Stimulated activated CD4-positive, alpha-beta T cell treated with anti-CD3 and anti-CD28 coated beads, Interleukin-1b, Interleukin-23, amount 100 ng/mL, for 1 hour (primary cell): ENCODE measurements at places on chromosomes 11 and 22.

GRCh38 chr11:6152126-6152525, 18.0 kb downstream of the OR52B2 start:
- DNase-seq, result no peak

DNA sequence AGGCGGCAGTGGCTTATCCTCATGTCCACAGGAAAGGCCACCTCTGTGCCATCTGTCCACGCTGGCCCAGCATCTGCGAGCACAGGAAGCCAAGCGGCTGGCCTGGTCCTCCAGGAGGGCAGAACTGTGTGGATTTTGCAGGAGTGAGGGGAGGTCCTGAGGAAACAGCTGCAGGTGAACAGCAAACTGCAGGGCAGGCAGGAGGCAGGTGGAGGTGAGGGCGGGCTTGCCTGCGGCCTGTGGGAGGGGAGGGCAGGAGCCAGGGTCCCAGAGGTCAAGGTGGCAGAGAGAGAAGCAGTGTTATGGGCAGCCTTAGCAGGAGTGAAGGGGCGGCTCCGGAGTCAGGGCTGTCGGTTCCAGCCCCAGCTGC, 369.7 kb downstream of the SHANK2 start:
- DNase-seq, result no peak

DNA sequence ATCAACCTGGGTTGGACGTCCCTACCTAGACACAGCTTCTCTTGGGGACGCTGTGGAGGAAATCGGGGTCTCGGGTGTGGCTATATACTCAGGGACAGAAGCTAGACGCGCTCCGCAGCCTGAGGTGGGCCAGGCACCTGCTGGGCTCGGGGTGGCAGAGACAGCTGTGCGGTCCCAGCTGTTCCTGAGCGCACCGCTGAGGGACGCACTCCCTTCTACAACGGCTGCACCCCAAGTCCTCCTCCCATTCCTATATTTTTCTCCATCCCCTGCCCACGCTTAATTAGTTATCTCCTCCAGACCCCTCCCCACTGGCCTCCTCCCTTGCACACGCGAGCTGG, 188 bp upstream of the MTNR1B start:
- DNase-seq, result no peak

GRCh38 chr11:60923326-60923725, 934 bp upstream of the TMEM132A start:
- no peak for DNase-seq

DNA sequence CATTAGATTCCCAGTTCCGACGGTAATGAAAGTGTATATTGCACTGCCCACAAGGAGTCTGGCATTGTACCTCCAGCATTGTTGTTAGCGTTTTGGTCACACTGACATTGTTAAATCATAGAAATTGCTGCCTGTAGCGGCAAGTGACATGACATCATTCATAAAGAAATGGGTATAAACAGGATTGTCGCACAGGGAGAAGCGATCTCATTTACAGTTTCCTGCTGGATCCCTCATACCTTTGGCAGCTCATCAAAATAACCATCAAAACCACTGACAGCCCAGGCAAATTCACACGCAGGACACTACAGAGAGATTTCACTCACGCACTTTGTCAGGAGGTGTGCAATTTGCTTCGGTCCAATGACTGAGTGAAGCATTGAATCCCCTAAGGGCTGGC, 3.5 kb downstream of the HTR3B start:
- no peak for DNase-seq

DNA sequence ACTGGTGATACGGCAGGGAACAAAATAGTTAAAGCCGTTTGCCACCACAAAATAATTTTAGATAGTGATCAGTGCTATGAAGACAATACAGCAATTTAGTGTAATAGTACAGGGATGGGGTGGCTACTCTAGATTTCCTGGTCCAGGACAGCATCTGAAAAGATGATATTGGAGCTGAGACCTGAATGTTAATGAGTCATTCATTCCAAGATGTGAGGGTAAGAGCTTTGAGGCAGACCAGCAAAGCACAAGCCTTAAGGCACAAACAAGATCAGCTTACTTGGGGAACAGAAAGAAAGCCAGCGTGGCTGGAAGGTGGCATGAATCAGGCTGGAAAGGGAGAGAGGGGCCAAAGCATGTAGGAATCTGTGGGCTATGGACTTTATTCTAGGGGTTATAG, 132.3 kb downstream of the TRIM44 start:
- no peak for DNase-seq

GRCh38 chr11:107354780-107355179, 102.8 kb downstream of the CWF19L2 start:
- no peak for DNase-seq

- DNase-seq, result no peak
Observed at GRCh38 chr22:25627271-25627852, 62.9 kb downstream of the GRK3 start.

DNA sequence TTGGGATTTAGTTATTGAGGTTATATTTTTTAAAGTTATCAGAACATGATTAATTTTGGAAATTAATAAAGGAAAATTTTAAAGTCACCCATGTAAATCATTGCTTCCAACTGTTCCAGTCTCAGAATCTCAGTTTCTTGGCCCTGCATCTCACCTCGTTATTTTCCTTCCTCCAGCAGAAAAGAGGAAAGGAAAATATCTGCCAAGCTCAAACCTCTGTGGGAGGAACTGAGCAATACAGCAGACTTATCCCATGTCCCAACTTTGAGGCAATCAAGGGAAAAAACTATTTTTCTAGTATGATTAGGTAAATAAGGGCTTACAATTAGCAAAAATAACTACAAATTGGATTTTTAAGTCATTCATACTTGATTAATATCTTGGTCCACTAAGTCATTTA, 30.1 kb downstream of the ELMOD1 start:
- no peak for DNase-seq

GRCh38 chr11:121311373-121311772, 18.8 kb downstream of the SC5D start:
- no peak for DNase-seq

GRCh38 chr11:6442441-6442840, 1.7 kb upstream of the HPX start:
- no peak for DNase-seq

DNA sequence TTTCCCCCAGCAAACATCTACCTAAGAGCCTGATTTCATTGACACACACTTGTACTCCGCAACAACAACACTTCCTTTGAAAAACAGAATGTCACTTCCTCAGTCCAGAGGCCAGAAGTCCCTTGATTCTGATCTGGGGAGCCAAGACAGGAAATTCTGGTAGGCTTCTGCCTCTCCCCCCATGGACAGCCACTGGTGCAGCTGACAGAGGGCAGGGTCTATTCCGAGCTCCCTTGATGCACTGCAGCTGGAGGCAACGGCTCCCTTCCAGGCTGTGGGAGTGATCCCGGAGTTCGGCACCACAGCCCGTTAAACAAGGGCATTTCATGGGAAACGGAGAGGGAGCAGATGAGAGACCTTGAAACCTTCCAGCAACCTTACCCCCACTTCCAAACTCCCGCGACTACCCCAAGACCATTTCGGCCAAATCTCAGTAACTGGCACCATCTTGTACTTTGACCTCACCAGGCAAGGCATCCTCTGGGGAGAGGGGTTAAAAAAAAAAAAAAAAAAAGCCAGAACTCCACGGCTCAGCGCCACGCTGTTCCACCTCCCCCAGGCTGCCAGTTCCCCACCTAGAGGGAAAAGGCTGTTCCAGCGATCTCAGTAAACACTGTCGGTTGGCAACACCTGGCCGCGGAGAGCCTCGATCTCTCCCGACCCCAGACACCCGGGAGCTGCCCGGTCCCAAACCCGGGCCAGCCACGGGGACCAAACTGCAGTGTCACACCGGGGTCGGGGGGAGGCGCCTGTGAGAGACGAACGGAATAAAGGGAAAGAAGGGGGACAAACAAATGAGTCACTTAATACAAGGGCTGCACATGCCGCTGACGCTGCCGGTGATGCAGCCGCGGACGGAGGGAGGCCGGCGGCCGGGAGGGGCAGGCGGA, 1.1 kb downstream of the GAB2 start:
- peak; percentile 48 for DNase-seq

- no peak for DNase-seq
Observed at GRCh38 chr22:23217171-23218052, 37.1 kb downstream of the BCR start.
